Motor neuron (in vitro differentiated cells): ENCODE measurements at places on chromosomes 3 and 15.

DNA sequence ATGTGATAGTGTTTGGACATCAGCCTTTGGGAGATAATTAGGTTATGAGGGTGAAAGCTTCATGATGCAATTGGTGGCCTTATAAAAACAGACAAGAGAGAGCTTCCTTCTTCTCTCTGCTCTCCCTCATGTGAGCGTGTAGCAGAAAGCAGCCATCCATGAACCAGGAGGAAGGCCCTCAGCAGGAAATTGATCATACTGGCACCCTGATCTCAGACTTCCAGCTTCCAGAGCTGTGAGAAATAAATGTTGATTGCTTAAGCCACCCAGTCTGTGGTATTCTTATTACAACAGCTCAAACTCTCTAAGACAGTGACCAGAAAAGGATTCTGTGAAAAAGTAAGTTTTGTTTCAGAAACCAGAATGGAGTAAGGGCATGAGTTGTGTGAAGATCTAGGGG lies 13.3 kb downstream of the STAC start:
- no peak for ATAC-seq

GRCh38 chr3:177946497-177946896 lies 589.7 kb upstream of the KCNMB2 start:
- ATAC-seq = no peak

GRCh38 chr15:26767169-26767670 lies 5.6 kb downstream of the GABRB3 start:
- peak; percentile 21 for ATAC-seq

DNA sequence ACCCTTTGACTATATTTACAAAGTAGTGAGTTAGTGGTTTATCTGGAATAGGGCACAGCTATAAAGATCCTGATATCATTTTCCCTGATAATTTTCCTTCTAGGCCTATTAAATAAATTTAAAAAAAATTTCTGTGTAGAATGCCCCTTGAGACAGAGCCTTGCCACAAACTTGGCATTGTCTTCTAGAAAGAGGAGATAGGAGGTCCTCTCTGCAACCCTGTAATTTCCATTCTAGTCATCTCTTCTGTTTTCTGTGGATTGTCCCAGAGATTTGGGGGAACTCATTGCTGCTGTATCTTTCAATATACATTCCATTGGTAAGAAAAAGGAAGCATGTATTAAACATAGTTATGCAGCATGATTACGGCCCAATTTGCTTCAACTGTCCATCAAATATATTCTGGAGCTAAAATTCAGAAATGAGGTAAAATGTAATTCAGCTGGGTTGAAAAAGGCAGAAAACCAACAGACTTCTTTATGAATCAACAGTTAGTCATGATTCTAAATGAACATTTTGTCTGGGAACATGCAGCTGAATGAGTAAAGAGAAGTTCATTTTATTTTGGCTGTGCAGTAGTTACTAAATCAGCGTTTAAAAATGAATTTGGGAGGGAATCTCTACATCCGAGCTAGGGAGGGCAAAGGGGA lies 401.1 kb downstream of the NAALADL2 start:
- ATAC-seq = no peak

DNA sequence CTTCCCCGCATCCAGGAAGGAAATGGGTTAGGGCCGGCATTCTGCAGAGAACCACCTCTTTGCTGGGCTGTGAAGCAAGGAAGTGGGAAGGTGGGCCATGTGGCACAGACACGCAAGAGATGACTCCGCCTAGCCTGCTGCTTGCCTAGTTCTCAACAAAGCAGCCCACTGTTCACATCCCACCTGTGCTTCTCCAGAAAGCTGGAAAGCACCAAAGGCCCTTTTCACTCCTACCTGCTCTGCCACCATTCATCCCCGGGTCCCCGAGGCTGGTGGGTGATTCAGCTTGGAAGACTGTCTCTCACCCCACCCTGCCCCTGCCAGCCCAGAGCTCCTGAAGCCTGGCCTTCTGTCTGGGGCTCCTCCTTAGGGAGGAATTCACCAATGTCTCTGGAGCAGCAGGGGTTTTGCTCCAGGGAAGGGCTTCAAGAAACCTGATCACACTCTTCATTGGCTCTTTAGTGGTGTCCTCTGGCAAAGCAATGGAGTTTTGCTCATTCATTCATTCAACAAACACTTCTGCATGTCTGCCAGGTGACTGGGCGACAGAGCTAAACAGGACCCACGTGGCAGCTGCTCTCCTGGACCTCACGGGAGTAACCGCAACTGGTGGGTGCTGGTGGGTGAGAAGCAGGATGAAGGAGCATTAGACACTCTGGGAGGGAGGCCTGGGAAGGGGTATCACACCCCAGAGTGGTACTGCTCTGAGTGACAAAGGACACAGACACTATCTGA lies 145.4 kb upstream of the TLE3 start:
- ATAC-seq = peak; percentile 82

- peak; percentile 99 for ATAC-seq
Observed at GRCh38 chr3:53375019-53375418, 27.7 kb upstream of the DCP1A start.

- ATAC-seq = no peak
Observed at GRCh38 chr15:101641894-101642293, 10.3 kb downstream of the TM2D3 start.

- no peak for ATAC-seq
Observed at GRCh38 chr15:66864871-66865281, 162.8 kb downstream of the SMAD6 start.

- no peak for ATAC-seq
Observed at GRCh38 chr3:55515550-55516246, 28.6 kb upstream of the WNT5A start.

DNA sequence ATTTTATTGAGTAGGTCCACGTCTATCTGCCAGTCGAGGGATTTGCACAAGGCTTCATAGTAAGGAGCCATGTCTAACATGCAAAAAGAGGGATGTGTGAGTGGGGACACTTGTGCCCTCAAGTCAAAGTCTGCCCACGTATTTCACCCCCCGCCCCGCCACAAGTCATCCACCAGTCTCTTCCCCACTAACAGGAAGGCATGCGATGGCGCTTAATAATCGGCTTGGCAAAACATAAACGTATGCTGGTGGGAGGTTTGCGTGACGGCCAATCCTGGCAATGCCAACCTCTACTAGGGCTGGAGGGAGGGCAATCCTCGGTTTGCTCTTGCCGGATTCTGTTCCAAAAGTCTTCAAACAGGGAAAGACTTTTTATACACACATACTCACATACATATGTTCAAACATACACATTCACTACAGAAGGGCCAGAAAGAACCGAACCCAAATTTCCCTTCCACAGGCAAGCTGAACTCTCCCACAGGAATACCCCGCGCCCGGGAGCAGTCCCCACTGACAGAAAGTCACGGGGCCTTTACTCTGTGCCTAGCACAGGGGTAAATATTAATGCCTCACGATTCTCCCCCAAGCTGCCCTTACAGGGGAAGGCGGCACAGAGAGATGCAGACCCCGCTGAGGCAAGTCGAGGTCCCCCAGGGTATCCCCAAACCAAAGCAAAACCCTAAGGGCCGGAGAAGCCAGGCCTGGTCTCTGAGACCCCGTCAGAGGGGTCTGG lies 675 bp downstream of the PSMD6 start:
- ATAC-seq = peak; percentile 37

DNA sequence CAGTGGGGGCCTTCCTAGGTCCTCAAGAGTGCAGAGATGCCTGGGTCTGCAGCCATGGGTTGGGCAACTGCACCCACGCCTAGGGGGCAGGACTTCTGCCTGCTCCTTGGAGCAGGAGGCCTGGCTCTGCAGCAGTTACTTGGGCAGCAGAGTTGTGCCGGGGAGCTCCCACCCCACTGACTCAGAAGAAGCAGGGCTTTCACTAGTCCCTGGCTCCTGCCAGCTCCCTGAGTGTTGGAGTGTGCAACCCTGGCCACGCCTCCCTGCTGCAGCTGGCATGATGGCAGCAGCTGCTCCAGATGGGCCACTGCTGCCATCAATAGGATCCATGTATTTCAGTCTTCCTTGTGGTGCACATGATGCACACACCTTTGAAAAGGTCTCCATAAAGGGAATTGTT lies 40.6 kb upstream of the KCNH8 start:
- ATAC-seq = no peak

DNA sequence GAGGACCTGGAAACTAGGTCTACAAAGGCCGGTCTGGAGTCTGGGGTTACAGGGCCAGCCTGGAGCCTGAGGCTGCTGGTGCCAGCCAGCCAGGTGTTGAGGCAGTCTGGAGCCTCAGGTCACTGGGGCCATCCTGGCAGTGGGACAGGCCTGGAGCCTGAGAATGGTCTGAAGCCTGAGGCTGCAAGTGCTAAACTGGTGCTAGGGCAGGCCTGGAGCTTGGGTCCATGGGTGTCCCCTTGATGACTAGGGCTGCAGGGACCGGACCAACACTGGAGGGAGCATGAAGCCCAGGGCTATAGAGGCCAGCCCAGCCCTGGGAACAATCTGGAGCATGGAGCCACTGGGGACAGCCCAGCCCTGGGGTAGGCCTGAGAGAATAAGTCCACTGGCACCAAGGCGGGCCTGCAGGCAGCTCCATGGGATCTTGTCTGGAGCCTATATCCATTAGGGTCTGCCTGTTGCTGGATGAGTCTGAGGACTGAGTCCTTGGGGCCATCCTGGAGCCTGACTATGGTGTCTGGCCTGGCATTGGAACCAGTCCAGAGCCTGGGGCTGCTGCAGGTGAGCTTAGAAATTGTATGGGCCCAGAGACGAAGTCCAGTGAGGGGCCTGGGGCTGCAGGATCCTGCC lies 101.9 kb downstream of the GLDN start:
- ATAC-seq = no peak

- ATAC-seq = no peak
Observed at GRCh38 chr3:190338717-190339116, 16.5 kb upstream of the CLDN1 start.

DNA sequence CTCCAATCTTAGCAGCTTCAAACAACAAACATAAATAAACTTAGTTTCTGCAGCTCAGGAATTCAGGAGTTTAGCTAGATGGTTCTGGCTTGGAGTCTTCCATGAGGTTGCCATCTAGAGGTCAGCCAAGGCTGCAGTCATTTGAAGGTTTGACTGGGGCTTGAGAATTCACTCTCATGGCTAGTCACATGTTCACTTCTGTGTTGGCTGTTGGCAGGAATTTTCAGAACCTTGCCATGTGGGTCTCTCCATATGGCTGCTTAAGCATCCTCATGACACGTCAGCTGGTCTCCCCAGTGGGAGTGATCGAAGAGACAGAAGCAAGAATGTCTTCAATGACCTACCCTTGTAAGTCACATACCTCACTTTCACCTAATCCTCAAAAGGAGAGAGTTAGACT lies 269.2 kb upstream of the CNTN3 start:
- no peak for ATAC-seq

GRCh38 chr15:46854564-46854963 lies 862.7 kb upstream of the SEMA6D start:
- no peak for ATAC-seq

- no peak for ATAC-seq
Observed at GRCh38 chr3:131714585-131715220, 211.9 kb upstream of the MRPL3 start.

GRCh38 chr3:64360280-64360679 lies 135.0 kb upstream of the PRICKLE2 start:
- no peak for ATAC-seq

- ATAC-seq = no peak
Observed at GRCh38 chr3:127767126-127767525, 55.2 kb downstream of the MGLL start.

- peak; percentile 57 for ATAC-seq
Observed at GRCh38 chr15:98881526-98882520, 125.8 kb downstream of the PGPEP1L start.

DNA sequence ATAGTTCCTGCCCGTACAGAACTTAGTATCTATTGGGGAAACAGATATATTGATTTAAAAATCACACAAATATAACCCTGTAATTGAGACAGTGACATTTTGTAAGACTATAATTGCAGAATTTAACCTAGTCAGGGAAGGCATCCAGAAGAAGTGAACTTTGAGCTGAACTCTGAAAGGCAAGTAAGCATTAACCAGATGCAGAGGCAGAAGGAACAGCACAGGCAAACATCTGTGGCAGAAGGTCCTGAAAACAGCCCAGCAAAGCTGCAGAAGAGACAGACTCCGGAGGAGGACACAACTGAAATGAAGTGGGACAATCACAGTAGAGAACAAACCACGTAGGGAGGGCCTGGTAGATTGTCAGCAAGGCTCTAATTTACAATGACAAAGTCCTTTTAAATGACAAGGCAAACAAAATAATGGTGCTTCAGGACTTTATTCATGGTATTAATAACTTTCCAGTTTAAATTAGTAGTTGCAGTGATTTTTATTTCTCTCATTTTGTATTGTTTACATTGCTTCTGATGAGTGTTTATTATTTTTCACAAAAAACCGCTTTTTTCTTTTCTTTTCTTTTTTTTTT lies 14.5 kb downstream of the BCL2A1 start:
- ATAC-seq = no peak

DNA sequence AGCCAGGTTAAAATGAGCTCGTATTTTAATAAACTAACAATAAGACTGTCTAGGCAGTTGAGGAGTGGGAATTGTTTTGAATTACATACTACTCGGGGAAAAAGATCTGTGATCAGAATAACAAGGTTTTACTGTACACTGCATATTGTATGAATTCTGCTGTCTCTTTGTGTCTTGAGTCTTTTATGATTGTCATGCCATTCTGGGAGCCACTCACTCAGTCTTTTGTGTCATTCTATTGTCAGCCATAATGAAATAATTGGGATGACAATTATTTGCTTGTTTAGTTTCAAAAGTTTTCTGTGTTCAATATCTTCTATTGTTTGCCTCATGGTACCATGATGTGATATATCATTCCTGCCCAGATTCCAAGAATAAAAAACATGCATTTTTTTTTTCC lies 339.6 kb upstream of the TBL1XR1 start:
- no peak for ATAC-seq

DNA sequence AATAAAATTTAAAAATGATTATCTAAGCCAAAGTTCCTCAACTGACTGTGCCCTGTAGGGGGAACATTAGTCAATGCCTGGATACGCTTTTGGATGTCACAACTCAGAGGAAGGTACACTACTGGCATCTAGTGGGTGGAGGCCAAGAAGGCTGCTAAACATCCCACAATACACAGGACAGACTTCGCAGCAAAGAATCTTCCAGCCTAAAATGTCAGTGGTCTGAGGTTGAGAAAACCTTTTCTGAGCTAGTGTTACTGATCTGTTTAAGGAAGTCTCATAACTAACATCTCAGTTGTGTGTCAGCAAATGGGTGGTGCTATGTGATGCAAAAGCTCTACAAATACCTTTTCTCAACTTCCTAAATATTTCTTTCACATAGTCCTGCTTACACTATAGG lies 20.9 kb upstream of the LDHAL6B start:
- no peak for ATAC-seq

GRCh38 chr3:144912968-144913367 lies 941.3 kb downstream of the DIPK2A start:
- ATAC-seq = no peak

- peak; percentile 81 for ATAC-seq
Observed at GRCh38 chr3:101827211-101828174, 21.8 kb upstream of the NFKBIZ start.

DNA sequence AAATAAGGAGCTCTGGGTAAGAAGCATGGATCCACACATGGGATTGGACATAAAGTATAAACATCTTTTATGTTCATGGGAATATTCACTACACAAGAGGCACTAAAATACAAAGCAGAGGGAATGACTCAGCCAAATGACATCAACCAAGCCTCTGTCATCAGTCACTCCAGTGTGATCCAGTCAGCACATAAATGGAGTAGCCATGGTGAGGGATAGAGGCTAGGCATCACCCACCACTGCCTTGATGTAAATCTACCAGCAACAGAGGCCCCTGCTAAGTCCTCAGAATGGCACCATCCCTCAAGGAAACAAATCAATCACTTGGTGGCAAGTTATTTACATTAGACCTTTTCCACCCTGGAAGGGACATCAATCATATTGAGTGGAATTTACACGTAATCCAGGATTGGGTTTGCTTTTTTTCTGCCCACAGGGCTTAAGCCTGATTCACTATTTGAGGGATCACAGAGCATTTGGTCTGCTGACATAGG lies 27.2 kb downstream of the VEPH1 start:
- peak; percentile 100 for ATAC-seq

- no peak for ATAC-seq
Observed at GRCh38 chr3:47385007-47385406, 4.2 kb downstream of the PTPN23 start.
